ENCODE measurements at places on chromosomes 13 and 19.
A peak's percentile ranks its signal among the peaks of the same experiment; 100 is the strongest.

DNA sequence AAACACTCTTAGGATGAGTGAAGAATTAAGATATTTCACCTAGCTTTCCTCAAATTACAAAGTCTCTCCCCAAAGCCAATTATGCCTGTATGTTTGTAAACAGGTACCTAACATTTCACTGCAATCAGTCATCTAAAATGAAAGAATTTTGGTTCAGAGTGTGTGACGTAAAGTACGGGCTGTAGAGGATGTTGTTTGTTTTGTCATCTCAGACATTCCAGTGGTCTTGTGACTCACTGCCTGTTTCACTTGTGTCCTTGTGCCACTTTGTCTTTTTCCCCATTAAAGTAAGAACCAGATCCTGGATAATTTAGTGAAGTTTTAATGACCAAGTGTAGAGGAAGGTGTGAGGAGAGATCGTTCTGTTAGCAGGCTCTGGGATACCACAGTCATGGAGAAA, 28.6 kb upstream of the EID2 start:
- DNase-seq, result peak; percentile 7

- no peak for DNase-seq
Measured at GRCh38 chr19:52725528-52725961, 9.3 kb downstream of the ZNF611 start.

- no peak for DNase-seq
Measured at GRCh38 chr13:105827111-105827809, 708.2 kb downstream of the EFNB2 start.

DNA sequence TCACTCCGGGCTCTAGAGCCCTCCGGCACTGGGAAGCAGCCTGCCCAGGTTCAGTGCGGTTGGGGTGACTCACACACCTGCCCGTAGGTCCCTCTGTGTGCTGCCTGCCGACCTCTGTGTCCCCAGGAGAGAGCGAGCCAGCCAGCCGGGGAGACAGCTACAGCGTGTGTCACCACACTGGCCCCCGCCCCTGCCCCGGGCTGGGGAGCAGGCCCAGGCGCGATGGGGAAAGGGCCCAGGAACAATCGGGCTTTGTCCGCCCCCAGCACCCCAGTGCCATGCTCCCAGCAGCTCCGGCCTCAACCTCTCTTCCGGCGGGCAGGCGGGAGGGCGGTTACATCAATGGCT, at the start of gene KLK6:
KLK6 (minus strand) TSS at position 179 of the 348 bp plus-strand sequence. CDS start 1,487 bp downstream, outside the sequence.
- no peak for DNase-seq

DNA sequence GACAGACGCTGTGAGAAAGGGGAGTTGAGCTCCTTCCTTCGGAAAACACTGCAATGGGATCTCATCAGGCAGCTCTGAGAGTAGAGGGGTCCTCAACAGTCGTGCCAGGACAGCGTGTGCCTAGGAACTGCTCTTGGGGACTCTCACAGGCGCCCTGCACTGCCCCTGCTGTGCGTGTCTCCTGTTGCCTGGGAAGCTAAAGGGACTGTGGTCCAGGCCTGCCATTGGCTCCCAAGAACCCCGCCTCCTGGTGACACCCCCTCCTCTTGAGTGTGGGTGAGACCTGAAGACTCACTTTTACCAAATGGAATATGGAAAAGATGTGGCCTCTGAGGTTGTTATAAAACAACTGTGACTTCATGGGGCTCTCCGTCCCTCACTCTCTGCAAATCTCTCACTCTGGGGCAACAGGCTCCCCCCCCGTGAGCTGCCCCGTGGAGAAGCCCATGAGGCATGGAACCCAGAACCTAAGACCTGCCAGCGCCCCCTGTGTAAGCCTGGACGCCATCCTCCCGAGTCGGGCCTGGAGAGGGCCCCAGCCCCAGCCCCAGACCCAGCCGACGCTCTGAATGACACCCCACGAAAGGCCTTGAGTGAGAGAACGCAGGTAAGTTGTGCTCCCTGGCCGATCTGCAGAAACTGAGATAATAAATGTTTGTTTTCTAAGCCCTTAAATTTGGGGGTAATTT, 302.7 kb downstream of the FGF9 start:
- DNase-seq, result no peak

- no peak for DNase-seq
Measured at GRCh38 chr19:49890349-49891311, 6.1 kb downstream of the IL4I1 start.

- no peak for DNase-seq
Measured at GRCh38 chr19:6803036-6803404, 30.5 kb downstream of the VAV1 start.

DNA sequence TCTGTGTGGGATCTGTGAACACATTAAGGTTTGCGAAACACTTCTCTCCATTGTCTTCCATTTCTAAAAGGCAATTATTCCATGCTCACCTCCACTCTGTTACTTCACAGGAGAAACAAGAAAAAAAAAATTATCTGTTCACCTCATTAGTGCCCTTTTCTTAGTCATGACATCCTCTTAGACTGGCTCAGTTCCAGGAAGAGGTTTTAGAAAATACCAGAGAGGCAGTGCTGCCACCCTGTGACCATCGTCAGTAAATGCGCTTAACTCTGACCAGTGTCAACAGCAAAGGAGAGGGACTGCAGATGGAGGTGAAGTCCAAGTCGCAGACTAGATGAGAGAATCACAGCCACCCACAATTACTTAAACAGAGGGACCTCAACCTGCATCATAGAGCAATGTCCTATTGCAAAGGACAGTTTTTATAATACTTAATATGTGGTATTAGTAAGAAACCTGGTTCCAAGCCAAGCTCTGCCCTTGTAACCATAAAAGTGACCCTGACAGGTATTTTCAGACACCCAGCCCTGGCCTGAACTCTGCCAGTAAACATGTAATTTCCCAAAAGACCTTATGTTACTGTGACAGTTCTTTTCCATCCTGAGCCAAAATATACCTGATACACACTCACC, 19.4 kb downstream of the CEACAM21 start:
- peak; percentile 87 for DNase-seq

GRCh38 chr19:34075661-34076091, 96.6 kb upstream of the LSM14A start:
- DNase-seq, result no peak

GRCh38 chr13:54317722-54318121, 1289.1 kb downstream of the OLFM4 start:
- DNase-seq, result no peak

- no peak for DNase-seq
Measured at GRCh38 chr13:79246578-79246949, 159.5 kb downstream of the RBM26 start.

GRCh38 chr13:86585835-86586234, 786.6 kb upstream of the SLITRK6 start:
- DNase-seq, result peak; percentile 79

- peak; percentile 74 for DNase-seq
Measured at GRCh38 chr19:33778089-33778791, 18.4 kb upstream of the KCTD15 start.

- no peak for DNase-seq
Measured at GRCh38 chr19:15781661-15782060, 5.8 kb upstream of the OR10H5 start.

DNA sequence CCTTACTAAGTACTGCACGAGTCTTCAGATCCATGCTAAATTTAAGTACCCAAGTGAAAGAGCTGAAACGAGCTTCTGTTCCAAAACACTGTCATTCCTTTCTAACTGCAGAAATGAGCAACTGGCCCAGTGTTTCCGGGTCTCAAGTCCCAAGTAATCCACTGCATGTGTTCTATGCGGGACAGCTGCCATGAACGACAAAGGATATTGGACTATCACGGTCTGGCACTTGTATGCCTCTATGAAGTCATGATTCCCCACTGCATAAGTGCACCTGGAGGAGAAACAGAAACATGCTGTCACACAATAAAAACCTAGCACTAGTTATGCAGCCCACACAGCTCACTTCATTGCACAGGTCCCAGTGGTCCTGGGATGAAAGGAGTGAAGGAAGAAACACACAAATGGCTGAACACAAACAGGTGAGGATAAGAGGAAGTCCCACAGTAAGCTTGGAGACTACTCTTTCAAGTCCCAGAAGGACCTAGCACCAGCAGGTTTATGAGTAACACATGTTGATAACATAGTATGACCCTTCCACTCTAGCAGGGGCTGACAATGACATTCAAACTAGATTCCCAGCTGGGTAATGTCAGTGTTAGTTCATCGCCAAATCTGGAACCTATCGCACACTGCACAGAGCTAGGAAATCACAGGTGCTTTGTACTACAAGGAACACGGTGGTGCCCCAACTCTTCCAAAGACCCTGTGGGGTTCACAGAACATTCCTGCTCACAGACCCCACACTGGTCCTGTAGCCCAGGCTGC, 11.3 kb downstream of the PCID2 start:
- no peak for DNase-seq

DNA sequence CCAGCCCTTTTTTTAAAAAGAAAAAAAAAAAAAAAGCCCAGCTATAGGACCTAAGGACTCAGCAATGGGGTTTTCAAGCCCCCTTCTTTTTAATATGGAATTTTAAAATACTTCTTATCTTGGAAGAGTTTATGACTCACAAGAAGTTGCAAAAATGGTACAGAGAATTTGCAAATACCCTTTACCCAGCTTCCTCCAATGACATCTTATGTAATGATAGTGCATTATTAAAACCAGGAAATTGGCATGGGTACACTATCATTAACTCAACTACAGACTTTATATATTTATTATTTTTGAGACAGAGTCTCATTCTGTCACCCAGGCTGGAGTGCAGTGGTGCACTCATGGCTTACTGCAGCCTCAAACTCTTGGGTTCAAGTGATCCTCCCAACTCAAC, 16.1 kb downstream of the TMEM38A start:
- no peak for DNase-seq

- no peak for DNase-seq
Measured at GRCh38 chr19:48367855-48368254, 3.7 kb downstream of the SYNGR4 start.

DNA sequence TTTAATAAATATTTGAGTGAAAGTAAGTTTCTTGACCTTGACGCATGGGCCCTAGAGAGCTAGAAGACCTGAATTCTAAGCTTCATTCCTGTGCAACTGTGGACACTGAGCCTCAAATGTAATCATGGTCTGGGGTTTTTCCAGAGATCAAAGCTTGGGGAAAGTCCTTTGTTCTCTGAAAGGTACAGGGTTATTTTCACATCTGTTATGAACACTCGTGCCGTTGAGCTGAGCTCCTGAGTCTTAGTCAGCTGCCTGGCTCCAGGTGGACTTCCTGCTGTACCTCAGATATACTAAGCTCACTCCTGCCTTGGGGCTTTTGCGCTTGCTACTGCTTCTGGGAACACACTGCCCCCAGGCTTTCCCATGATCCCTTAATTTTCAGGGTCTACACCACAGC, 7.5 kb upstream of the ZBTB32 start:
- no peak for DNase-seq

- no peak for DNase-seq
Measured at GRCh38 chr19:8167985-8168384, 18.6 kb upstream of the FBN3 start.

GRCh38 chr13:92649140-92649813, 577.3 kb upstream of the GPC6 start:
- no peak for DNase-seq

DNA sequence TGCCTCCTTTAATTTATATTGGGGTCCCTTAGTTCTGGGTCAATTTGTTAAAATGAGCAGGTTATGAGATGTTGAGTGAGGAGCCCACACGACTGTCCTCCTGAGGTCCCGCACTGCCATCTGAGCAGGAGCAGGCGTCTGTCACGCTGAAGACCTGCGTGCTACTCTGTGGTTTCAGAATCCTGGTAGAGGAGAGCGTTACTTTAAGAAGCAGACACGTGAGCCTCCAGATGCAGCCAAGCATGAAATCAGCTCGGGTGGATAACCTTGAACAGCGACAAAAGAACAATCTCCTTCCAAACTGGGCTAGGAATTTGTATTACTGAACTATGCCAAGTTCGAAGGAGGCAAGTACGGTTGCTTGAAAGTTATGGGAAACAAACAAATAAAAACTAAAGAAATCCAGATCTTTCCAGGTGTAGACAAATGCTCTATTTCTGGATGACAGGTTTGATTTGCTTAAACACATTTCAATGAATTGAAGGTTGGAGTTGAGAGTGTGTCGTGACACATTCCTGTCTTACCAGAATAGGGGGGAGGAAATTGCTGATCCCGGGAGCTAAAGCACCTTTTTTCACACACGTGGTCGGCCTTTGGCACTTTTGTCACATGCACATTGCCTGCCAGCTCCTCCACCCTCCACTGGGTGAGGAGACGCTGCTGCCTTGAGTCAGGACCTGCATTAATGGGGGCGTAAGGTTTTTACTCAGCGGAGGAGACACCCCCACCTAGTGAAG, 945.5 kb upstream of the SLC10A2 start:
- no peak for DNase-seq

GRCh38 chr19:15557223-15557622, 48.9 kb downstream of the CYP4F22 start:
- no peak for DNase-seq

- DNase-seq, result peak; percentile 1
Measured at GRCh38 chr13:108083056-108083455, 132.3 kb downstream of the LIG4 start.

- DNase-seq, result peak; percentile 7
Measured at GRCh38 chr13:68190818-68191217, 960.7 kb upstream of the PCDH9 start.

DNA sequence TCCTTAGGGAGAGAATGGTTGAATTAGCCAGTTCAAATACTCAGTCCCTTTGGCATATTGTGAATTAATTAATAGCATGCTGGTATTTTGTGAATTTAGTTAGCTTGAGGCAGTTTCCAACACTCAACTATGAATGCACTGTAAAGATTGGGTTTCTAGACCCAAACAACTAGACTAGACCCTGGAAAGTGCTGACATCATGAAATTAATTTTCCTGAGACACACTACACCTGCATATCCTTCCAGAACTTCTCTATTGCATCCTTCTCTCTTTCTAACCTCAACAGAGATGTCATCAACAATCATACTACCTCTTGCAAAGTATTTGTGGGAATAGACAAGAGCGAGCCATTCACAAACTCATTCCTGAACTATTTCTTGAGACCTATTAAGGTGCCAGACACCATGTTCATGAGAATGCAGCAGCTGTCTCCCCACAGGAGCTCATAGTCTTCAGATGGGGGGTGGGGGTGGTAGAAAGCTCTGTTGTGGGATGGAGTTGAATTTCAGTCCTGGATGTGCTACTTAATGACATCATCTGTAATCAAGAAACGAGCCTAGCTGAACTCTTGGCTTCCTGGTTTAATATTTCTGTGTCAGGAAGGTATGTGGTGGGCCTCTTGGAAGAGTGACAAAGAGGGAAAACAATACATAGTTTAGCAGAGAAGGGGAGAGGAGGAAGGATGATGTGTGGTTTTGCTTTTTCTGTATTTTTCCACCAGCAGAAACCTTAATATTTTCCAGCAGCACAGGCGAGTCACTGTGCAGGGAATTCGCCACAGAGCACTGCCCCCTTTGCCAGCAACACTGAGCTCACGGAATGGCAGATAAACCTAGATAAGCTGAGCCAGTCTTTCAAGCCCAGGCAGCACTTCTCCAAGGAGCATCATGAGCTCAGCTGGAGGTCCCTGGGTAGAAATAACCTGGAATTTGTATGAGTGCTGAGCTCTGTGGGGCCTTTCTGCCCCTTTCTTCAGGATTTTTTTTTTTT, 53.1 kb upstream of the CYSLTR2 start:
- peak; percentile 98 for DNase-seq

DNA sequence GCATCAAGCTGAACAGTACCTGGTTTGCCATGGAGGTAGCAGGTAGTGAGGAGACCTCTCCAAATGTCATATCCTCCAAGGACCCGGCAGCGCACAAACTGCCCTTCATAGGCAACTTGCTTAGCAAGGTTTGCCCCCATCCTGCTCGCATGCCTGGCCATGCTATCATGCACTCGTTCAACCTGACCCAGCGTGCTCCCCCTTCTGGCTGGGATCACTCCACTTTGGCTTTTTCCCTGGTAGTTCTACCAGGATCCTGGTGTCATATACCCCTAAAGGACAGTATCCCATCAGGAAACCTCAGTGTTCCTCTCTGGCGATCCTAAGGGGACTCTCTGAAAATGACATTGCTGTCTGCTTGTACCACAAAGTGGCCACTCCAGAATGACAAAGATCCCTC, 38.6 kb upstream of the ZNF30 start:
- DNase-seq, result no peak
